ENCODE measurements at places on chromosomes 7 and 10.

DNA sequence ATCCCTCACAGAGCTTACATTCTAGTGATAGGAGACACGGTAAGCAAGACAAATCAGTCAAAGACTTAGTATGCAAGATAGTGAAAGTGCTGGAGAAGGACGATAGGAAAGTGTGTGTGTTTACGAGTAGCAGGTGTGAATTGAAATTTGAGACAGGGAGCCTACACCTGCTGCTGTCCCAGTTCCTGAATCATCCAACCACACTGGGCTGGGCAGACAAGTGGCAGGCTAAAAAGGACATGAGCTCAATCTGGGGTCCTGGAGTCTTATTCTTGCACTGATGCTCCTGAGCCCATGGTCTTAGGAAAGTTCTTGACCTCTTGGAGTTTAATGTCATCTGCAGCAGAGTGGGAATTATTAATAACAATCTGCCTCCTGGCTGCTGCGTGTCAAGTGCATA, 16.2 kb downstream of the RBP3 start:
- no peak for DNase-seq

GRCh38 chr7:489876-490275, 29.8 kb downstream of the PDGFA start:
- no peak for DNase-seq

- no peak for DNase-seq
Measured at GRCh38 chr7:19175241-19175640, 30.0 kb upstream of the FERD3L start.

GRCh38 chr10:47369251-47369894, 14.7 kb downstream of the ZNF488 start:
- no peak for DNase-seq

DNA sequence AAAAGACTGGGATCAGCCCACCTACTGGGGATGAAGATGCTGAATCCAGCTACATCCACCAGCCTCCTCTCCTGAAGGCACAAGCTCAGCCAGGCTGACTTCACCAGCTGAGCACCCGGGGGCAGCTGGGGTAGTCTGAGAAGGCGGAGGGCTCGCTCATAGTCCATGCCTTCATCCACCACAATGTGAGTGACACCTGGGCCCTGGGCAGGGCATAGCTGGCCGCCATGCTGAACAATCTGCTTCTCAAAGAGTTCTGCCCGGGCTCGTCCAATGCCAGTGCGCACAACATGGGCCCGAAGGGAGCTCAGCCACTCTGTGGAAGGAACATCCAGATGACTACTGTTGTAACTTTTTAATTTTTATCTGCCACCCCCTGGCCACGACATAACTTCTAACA, 2.2 kb downstream of the POLL start:
- DNase-seq: no peak

GRCh38 chr10:124095096-124095495, 1.7 kb upstream of the CHST15 start:
- DNase-seq: no peak

DNA sequence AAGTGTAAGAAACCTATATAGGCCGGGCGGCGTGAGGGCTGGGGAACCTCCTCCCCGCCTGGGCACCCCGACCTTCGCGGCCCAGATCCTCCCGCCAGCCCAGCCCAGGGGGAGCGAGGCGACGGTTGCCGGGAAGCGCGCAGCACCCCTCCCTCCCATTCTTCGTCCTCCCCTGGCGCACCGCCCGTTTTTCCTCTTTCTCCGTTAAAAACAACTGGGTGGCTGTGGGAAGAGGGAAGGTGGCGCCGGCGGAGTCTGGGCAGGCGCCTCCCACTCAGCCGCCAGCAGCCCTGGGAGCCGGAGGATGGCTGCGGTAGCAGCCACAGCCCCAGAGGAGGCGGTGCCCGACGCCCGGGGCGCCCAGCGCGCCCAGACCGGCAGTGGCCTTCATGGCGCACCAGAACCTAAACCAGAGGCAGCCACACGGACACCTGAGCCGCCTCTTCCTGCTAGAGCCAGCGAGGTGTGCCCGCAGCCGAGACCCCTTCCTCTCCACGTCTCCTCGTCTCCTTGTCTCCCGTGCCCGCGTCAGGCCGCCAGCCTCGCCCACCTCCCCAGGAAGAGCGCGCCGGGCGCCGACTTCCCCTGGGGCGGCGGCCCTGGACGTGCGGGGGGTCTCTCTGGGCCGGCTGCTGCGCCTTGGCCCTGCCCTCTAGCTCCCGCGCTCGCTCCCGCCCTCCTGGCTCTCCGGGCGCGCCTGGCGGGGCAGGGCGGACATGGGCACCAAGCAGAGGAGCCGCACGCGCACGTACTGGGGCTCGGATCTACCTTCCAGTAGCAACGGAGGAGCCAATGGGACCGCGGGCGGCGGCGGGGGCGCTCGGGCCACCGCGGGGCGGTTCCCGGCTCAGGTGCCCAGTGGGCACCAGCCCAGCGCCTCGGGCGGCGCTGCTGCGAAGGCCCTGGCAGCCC, 32.8 kb upstream of the SFTPD start:
- peak; percentile 23 for DNase-seq

DNA sequence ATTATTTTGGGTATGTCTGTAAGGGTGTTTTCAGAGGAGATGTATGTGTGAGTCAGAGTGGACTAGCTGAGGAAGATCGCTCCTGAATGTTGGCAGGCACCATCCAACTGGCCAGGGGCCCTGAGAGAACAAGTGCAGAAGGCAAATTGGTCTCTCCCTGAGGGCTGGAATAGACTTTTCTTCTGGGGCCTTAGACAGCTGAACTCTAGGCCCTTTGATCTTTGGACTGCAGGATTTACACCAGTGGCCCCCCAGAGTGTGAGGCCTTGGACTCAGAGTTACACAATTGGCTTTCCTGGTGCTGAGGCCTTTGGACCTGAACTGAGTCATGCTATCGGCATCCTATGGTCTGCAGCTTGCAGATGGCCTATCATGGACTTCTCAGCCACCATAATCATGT, 217.2 kb downstream of the REEP3 start:
- DNase-seq: no peak

- DNase-seq: no peak
Measured at GRCh38 chr10:34430685-34431084, 384.4 kb downstream of the PARD3 start.

- no peak for DNase-seq
Measured at GRCh38 chr10:64275774-64276173, 754.6 kb downstream of the REEP3 start.

DNA sequence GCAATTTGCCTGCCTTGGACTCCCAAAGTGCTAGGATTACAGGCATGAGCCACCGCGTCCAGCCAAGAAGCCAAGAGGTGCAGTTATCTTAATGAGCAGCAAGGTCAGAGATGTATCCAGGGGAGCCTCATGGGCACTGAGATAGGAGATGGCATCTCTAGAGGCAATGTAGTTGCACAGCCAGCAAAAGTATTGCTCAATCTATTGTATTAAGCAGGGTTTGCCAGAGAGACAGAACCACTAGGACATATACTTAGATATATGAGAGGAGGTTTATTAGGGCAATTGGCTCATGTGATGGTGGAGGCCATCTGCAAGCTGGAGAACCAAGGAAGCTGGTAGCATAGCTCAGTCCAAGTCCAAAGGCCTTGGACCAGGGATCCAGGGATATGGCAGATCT, 16.3 kb upstream of the VPS26A start:
- no peak for DNase-seq
